ENCODE measurements at places on chromosomes 1 and 21.
A peak's percentile ranks its signal among the peaks of the same experiment; 100 is the strongest.

DNA sequence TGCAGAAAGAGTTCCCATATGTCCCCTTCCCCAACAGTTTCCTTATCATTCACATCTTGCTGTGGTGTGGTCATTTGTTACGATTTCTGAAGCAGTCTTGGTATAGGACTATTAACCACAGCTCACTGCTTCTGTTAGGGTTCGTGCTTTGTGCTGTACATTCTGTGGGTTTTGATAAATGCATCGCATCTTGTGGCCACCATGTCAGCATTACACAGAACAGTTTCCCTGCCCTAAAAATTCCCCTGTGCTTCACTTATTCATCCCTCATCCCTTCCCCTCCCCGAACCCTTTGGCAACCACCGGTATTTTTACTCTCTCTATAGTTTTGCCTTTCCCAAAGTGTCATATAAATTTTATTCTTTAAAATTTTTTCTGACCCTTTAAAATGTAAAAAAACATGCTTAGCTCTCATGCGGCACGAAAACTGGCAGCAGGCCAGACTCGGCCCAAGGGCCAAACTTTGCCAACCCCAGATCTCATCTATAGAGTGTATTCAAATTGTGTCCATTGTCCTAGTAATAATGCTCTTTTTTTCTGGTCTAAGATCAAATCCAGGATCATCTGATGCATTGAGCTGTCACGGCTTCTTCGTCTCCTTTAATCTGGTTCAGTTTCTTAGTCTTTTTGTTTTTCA is 78.2 kb downstream of the SIM2 start:
- no peak for DNase-seq

DNA sequence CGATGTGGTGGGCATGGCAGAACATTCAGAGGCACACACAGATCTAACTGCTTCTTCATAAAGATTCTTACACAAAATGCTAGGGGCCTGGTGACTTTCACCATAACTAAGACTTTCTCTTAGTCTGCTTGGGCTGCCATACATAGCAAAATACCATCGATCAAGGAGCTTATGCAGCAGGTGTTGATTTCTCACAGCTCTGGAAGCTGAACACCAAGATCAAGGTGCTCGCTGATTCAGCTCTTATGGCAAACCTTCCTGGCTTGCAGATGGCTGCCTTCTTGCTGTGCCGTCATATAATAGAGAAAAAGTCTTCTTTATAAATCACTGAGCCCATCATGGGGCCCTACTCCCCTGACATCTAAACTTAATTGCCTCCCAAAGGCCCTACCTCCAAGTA is 487.3 kb downstream of the AJAP1 start:
- DNase-seq: no peak

- no peak for DNase-seq
These were observed 185.9 kb downstream of the CACNA1E start for GRCh38 chr1:181669246-181669645.

DNA sequence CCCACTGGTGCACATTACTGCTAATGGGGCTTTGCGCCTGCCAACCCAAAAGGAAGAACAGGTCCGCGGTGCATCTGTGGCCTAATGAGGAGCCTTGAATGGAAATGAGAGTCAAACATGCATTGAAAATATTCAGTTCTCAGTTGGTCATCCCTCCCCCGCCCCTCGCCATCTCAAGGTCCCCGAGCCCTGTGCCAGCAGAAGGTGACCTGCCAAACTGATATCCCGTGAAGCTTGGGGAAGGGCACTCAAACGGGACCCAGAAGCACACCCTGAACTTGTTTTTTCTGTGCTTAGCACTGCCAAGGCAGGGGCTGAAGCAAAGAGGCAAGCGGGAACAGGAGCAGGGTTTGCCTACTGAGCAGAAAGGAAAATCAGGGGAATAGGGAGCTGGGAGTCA is 67.9 kb upstream of the ZNF648 start:
- DNase-seq: no peak

DNA sequence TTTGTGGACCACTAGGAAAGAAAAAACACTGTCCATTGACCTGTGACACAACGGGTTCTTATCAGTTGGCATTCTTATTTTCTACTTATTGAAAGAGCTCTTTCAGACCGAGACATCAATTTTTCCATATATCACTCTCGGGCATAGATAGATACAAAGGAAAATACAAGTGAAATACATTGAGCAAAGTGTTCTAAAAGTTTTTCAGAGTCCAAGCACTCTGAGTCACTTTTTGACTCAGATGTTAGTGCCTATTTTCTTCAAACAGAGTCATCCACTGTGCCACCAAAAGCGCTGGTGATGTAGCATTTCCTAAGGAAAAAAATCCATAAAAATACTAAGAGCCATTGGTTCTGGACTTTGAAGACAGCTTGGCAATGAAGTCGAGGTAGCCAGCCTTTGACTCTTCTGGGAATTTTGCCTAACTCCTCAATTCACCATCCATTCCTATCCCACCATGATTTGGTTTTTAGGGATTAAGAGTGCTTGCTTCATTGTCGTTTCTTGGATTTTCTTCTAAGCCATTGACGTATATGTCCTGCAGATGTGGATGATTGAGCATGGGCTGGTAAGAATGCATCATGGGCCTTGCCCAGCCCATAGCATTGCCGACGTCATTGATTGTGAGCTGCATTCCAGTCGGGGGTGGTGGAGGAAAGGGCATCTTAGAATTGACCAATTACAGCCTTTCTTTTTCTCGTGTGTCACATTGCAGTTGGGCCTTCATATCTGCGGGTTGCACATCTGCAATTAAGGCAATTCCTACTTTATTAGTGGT is 10.6 kb downstream of the GALNT2 start:
- no peak for DNase-seq

- DNase-seq: peak; percentile 77
These were observed 1.7 kb downstream of the LRP8 start for GRCh38 chr1:53326088-53326597.

- DNase-seq: no peak
These were observed 30.2 kb upstream of the ATP5PO start for GRCh38 chr21:33945652-33946270.

DNA sequence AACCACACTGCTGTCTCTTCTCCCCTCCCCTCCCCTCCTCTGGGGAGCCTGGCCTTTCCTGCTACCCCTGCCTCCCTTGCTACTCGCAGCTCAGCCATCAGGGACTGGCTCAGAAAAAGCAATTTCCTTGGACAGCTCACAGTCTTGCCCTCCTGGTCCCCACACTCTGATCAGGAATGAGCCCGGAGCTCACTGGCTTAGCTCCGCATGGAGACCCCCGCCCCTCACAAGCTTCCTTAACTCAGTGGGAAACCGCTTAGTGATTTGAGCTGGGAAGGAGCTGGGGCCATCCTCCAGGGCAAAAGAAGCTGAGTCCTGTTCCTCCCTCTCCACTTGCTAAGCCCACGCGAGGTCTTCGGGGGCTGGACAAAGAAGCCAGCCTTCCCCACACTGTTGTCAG is 70.3 kb upstream of the ACTL8 start:
- no peak for DNase-seq

GRCh38 chr1:1435106-1435903 is at the start of gene VWA1:
VWA1 (plus strand) TSS chr1:1435690; CDS start chr1:1435749, 59 bp downstream.
- peak; percentile 32 for DNase-seq

- DNase-seq: no peak
These were observed 161.5 kb downstream of the DNM3 start for GRCh38 chr1:172002725-172003345.

GRCh38 chr1:10726355-10726754 is 70.1 kb downstream of the CASZ1 start:
- no peak for DNase-seq

DNA sequence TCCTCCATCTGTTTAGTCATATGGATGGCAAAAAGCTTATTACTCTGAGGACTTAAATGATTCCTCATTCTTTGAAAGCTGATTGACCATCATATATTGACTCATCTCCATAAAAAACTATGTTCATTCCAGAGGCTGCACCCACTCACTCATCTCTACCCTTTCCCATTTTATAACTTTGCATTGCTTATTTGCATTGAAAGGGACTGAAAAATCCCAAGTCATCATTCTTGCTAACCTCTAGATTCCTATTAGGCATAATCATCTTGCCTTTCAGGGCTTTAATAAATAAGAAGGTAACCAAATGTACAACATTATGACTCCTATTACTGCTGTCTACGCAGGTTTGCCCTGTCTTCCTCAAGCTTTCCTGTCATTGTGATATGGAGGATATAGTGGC is 1180.3 kb upstream of the B3GALT2 start:
- DNase-seq: no peak

DNA sequence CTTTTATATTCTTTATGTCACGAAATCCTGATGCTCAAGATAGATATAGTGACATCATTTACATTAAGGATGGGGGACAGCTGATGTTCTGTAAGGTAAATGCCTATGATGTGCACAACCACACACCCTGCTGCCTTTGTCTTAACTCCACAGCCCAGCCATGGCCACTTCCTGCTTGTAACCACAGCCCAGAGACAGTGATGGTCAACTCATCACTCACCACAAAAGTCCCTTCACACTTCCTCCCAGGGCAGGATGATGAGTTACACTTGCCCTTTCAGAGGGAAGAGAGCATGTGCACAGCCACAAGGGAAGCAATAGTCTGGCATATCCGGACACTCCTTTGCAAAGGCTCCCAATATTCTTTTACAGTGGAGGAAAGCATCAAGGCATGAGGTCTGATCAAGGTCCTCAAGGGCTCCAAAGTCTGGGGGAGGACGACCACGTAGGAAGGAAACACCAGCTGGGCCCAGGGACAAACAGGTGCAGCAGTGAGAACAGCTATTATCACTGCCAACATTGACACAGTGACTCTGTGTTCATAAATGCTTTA is 53.8 kb downstream of the PLPP3 start:
- no peak for DNase-seq

All from stimulated activated CD8-positive, alpha-beta memory T cell treated with anti-CD3 and anti-CD28 coated beads, Interleukin-7, amount 100 ng/mL, for 1 hour (primary cell).